ENCODE measurements at places on chromosomes 16 and 17.

DNA sequence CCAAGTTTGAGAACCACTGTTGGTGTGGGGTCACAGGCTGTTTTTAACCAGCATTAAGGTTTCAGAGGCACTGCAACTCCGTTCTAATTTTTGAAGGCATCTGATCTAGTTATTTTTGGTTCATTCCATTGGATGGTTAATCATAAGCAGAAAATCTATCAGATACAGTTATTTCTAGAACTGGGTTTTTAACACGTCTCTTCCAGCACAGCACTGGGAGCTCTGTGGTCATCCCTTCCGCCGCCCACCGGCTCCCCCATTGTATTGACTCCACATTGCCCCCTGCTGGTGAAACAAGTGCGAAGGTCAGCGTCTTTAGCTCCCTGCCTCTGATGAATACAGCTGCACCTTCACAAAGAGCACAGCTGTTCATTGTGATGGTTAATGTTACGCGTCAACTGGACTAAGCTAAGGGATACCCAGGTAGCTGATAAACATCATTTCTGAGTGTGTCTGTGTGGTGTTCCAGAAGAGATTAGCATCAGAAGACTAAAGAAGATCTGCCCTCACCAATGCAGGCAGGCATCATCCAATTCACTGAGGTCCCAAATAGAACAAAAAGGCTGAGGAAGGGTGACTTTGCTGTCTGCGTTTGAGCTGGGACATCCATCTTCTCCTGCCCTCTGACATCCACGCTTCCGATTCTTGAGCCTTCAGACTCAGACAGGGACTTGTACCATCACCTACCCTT is 8.5 kb downstream of the CCL18 start:
- peak; percentile 59 for DNase-seq

- no peak for DNase-seq
Measured at GRCh38 chr17:28478712-28479615, 5.5 kb downstream of the SLC13A2 start.

GRCh38 chr17:82241183-82241925 is 12.5 kb downstream of the SLC16A3 start:
- no peak for DNase-seq

DNA sequence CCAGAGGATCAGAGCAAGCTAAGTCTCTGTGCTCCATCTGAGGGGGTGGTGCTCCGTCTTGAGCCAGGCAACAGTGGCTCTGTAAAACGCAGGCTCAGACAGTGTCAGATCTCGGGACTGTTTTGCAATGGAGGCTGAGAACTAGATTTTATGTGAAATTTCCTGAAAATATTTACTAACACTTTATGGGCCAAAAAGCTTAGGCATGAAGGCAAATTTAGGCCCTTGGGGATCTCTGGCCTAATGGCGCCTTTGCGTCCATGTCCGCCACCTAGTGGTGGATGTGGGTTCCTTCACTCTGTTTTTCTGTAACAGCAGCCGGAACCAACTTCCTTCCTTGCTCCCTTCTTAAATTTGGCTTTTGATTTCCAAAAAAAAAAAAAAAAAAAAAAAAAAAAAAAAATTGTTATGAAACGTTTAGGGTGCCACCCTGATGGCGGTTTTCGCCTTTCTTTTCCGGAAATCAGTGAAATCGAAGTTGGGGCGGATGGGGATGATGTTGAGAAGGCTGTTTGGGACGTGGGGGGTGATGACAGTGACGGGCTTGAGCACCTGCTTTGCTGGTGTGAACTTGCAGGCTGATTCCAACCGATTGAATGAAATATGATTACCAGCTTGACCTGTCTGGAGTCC is 14.0 kb upstream of the ELAC2 start:
- no peak for DNase-seq

DNA sequence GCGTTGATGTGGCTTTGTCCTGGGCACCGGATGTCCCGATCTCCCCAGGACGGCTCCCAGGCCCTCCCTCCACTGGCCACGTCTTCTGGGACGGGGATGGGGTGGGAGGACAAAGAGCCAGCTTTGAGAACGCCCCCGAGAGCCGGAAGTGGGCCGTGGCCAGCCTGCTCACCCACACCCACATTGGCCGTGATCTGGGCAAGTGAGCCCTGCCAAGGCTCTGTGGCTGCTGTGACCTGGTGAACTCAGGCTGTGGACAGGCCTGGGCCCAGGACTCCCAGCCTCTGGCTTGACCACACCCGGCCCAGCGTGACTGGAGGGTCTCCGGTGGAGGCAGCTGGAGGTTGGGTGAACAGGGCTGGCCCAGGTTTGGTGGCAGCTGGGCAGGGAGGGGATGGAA is 3.3 kb downstream of the CDH15 start:
- no peak for DNase-seq

- no peak for DNase-seq
Measured at GRCh38 chr16:30401768-30402425, 5.5 kb upstream of the ZNF771 start.

GRCh38 chr17:83155128-83156121 is 76.0 kb downstream of the METRNL start:
- peak; percentile 8 for DNase-seq

DNA sequence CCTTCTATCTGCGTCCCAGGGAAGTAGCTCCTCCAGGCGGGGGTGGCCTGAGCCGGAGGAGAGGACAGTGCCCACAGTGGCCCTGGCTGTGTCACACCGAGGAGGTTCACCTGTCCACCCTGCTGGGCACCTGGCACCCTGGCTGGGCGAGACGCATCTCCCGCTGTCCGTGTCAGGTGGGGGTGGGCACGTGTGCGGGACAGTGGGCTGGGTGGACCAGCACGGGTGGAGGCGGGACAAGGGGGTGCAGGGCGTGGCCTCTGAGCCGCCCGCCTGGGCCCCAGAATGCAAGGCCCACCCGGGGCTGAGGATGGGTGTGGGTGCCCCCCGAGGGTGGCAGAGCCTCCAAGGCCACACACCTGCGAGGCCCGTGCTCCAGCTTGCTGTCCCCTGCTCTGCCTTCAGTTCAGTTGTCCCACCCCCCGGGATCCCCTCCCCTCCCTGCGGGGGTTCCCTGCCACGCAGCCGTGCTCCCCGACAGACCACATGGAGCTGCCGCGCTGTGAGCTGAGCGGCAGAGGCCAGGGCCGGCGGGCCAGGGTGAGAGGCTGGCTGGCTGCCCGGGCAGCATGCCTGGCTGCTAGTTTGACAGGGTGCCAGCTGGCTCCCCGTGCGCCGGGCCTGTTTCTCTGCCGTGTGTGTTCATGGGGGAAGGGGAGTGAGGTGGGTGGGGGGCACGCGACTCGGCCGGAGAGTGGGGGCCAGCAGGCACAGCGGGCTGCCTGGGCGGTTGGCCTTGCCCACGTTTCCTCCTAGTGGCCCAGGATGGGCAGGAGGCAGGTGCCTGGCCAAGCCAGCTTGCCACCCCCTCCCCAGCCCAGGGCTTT is 33.9 kb downstream of the BAHCC1 start:
- DNase-seq, result no peak

- no peak for DNase-seq
Measured at GRCh38 chr16:80065541-80065940, 465.0 kb upstream of the MAF start.

DNA sequence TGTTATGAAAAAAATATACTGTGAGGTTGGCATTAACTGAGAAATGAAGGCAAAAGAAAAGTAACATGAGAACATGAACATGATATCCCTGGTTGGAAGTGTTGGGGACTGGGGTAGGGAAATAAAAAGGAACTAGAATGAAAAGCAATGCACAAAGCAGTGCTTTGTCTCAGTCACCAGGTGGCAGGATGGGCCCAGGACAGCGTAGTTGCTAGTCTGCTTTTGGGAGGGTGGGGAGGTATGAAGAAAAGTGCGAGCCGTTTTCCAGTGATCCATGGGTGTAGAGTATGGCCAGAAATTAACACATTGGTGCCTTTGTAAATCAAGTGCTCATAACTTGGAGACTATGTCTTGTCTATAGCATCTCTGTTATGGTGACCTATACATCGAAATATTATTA is 662.5 kb upstream of the SALL1 start:
- no peak for DNase-seq

Data from central memory CD8-positive, alpha-beta T cell (primary cell).